ENCODE measurements at places on chromosomes 4 and X.

- no peak for DNase-seq
Observed at GRCh38 chr4:118955515-118955914, 66.9 kb downstream of the SYNPO2 start.

DNA sequence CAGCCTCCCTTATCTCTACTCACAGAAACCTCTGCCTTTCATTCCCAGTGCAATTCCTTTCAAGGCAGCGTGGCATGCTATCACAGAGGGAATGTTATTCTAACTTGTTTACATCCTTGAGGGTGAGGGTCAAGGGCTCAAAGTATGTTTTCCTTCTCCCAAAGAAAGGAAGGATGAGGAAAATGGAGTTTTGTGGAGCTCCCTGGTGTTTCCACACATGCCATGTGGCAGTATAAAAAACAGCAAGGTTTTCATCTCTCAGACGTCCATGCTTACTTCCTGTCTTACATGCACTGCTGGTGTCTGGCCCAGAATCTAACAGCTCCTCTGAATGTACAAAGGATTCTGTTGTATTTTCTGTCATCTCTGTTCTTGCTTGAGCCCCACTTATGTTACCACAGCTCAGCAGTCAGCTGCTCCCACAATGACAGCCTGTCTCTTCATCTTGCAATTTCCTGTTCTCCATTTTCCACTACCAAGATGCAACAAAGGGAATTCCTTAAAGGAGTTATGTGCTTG lies 128.0 kb downstream of the SNCA start:
- DNase-seq, result no peak

DNA sequence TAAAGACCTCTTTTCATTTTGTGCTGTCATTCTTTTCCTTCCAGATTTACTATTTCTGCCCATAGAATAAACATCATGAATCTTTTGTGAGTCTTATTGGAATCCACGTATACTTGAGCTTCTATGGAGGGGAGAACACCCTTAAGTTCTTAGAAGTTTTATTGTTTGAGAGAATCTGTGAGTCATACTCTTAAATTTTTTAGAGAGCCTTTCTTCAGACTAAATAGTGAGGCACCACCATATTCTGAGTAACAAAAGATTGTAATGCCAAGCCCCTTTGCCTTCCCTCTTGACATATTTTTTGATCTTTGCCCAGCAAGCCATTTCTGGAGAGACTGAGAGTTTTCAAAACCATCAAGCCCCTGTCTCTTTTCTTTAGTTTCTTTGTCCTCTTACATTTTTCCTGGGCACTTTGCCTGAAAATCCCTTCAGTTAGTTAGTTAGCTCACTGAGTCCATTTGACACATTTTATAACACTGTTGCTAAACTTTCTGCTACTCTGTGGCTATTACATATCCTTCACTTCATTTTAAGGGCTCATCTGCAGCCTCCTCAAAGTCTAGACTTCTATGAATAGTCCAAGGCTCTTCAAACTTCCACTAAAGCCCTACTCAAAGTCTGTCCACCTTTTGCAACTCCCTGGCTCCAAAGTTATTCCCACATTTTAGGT lies 65.3 kb upstream of the NDUFC1 start:
- no peak for DNase-seq

DNA sequence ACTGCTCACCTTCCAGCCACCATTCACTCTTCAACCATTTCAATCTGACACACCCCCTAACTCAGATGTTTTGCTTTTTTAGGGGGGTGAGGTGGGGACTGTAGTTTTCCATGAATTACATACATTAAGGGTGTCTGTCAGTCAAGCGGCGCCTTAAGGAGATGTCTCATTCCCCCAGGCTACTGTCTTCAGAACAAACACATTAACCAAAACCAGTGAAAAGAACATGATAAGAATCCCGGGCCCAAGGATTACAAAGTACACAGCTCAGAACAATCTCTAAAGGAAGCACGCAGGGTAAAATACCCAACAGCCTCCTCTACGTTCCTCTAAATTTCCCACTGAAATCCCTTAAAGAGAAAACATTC lies 62.5 kb upstream of the IRF2 start:
- no peak for DNase-seq

DNA sequence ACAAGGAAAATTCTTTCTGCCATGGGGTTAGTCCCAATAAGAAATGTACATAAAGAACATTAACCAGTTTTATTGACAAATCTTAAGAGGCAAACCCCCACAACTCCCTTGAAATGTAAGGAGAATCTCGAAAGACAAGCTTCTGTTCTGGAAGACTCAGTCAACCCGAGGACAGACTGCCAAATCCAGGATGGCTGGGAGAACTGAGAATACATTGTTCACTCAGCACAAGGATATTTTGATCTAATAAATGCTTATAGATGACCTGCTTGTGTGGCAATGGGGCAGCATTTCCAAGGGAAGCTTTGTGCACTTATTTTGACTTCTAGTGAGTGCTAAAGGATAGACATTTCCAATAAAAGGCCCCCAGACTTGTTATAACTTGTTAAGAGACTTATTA lies 280.4 kb downstream of the DHX15 start:
- DNase-seq, result no peak

- DNase-seq, result peak; percentile 3
Observed at GRCh38 chrX:49001521-49002090, 458 bp downstream of the GRIPAP1 start.

- no peak for DNase-seq
Observed at GRCh38 chrX:9488586-9488985, 23.7 kb downstream of the TBL1X start.

DNA sequence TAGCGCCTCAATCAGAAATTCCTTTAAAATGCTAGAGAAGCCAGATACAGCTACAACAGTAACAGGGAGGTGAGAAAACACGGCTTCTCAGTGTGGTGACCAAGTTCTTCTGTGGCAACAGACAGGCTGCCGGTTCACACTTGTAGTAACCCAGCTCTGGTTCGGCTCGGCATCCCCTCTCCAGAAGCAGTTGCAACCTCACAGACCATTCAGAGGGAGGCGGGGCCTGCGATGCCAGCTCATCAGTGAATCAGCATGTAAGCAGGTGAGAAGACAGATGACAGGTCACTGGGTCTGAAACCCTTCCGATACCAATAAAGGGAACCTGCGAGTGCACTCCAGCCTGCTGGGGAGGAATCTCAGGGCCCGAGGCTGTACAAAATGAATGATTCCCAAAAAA lies 251.0 kb downstream of the KCNIP4 start:
- no peak for DNase-seq

GRCh38 chrX:82041034-82041433 lies 839.1 kb downstream of the SH3BGRL start:
- no peak for DNase-seq

DNA sequence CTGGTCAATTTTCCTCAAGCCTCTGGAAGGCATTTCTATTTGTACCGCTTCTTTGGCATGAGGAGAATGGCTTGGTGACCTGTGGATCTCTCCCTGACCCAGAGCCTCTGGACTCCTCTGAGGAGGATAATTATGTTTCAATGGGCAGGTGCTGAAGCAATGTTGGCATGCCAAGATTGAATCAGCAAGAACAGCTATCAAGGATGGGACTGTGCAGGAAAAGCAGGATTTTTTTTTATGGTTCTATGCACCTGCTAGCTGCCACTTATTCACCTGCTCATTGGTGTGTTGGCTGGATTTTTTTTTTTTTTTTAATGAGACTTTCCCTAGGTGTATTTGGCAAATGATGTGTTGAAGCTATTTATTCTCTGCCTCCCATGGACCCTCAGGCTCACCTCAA lies 821.2 kb downstream of the RPA4 start:
- no peak for DNase-seq
